Naive thymus-derived CD8-positive, alpha-beta T cell (primary cell): ENCODE measurements at places on chromosomes 1 and 21. TPM values are rescaled to one million over a fixed set of nuclear protein-coding genes. Genes with fewer than 3 reads are reported as not detected.

Gene PADI2
- polyA plus RNA-seq: not detected

Gene CR1L
- polyA plus RNA-seq: not detected

Gene GPR37L1
- polyA plus RNA-seq: 0.19 TPM

Gene MCM3AP
- 41.5 TPM for polyA plus RNA-seq

Gene OLFML2B
- not detected for polyA plus RNA-seq

Gene KCNT2
- polyA plus RNA-seq: not detected

Gene PRCC
- 55.7 TPM for polyA plus RNA-seq
